ENCODE measurements at places on chromosomes 3 and 15.

DNA sequence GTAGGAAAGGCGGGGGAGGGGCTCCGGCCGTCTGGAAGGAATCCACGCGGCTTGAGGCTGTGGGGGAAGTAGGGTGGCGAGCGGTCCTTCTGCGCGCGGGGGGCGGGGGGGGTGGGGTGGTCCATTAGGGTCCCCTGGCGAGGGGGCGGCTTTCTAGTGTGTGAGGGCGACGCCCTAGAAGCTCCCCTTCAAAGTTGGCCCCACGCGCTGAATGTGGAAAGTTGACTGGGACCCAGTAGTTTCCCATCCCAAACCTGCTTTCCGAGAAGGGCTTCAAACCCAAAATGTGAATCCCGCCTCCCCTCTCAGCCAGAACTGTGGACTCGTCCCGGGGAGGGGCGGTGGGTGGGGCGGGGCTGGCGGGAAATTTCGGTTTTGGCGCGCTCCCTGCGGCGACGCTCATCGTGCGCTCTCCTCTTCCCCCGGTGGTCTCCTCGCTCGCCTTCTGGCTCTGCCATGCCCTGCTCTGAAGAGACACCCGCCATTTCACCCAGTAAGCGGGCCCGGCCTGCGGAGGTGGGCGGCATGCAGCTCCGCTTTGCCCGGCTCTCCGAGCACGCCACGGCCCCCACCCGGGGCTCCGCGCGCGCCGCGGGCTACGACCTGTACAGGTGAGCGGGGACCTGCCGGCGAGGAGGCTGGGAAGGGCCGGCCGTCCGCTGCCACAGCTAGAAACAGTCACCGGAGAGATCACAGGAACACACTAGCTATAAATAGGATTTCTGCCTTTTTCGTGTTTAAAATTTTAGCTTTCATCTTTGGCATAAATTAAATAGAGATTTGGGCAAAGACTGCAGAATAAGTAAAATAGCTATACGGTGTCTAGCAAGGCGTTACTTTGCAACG, 790 bp downstream of the DUT start:
- no peak for DNase-seq

DNA sequence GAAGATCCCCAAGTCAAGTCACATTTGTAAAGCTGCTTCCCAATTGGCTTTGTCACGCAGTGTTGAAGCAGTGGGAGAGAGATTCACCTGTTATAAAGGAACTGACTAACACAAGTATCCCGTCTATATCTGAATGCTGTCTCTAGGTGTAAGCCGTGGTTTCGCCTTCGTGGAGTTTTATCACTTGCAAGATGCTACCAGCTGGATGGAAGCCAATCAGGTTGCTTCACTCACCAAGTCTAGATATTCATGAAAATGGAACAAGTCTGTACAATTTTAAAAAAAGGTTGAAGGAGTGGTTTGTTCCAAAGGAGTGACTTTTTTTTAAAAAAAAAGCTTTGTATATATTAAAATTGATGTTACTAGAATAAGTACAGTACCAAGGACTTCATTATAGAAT, 11.7 kb downstream of the RBM5 start:
- DNase-seq = no peak

DNA sequence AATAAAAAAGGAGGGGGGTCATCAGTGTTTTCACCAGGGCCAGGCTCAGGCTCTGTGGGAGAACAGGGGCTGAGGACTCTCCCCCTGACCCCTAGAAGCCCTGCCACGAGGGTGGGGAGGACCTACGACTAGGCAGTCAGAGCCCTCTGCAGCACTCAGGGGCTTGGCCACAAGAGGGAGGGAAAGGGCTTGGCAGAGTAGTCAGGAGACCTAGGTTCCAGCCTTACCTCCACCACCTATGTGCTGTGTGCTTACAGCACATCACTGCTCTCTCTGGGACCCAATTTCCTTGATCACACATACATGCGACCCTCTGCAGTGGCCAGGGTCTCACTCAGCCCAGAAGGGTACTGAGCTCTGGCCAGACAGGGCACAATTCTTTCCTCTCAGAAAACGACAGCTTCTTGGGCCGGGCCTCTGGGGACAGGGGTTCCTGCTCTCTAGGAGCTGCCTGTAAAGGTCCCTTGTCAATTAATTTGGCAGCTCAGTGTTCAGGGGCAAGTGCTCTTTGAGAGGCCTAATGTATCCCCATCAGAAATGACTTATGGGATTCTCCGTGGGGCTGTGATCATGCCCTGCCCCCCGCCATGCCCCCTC, 16.4 kb upstream of the SKIC8 start:
- no peak for DNase-seq

GRCh38 chr3:8619548-8619947, 25.1 kb downstream of the SSUH2 start:
- no peak for DNase-seq

DNA sequence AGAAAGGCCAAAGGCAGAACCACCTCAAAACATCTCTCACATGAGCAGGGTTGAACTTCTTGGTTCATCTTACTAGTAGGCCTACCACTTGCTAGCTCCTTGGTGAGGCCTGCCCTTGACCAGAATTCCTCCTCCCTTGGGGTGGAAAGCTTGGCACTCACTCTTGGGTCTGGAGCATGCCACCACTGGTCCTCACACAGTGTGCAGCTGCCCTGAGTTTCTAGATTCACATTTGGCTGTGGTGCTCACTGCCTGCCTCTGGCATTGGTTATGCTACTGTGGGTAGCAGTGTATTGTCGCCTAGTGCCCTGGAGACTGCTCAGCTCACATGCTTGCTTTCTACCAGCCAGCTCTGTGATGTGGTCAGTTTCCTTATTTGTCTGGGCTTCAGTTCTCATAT, 23.7 kb downstream of the OXNAD1 start:
- DNase-seq = no peak

DNA sequence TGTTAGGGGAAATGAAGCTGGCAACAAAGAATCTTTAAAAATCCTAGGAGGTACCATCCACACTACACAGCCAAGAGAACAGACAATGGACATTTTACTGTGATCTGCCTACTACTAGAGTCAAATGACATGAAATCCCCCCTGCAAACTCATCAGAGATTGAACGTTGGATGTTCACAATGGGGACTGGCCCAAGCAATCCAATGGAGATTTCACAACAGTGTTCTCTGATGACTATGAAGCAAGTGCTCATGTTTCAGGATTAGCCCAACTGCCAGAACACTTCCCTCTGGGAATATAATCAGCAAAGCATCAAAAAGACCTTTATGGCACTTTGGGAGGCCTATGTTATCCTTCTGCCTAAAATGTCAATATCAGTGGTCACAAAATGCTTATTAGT, 97.8 kb downstream of the IGSF11 start:
- DNase-seq = no peak

DNA sequence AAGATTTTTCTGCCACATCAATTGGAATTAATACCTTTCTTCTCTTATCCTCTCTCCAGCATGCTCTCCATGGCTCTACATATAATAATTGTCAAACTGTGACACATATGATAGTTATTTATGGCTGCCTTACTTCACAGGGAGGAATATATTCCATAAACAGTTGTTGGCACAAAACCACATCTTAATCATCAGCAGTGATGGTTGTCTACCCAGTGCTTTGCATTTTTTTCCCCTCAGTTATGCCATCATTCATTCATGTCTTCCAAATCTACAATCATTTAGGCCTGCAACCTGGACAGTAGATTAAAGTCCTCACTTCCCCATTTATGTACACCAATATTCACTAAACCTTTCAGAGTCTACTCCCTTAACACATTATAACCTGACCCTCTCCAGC, 107.7 kb downstream of the THRB start:
- DNase-seq = no peak

DNA sequence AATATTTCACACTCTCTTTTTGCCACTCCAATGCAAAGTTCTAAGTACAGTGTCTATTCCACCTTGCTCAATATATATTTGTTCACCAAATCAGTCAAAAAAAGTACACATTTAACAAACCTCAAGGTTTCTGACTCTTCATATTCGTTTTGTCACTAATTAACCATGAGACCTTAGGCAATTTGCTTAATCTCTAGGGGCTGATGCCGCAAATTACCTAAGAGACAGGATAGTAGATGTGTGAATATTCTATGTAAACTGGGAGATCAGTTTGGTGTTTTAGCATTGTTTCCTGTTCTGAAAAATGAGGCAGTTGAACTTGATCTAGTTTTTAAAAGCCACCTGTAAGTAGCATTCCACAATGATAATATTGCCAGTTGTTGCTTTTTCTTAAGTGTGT, 182.5 kb upstream of the KCNH8 start:
- no peak for DNase-seq

GRCh38 chr3:14685179-14685578, 10.2 kb downstream of the C3orf20 start:
- no peak for DNase-seq

DNA sequence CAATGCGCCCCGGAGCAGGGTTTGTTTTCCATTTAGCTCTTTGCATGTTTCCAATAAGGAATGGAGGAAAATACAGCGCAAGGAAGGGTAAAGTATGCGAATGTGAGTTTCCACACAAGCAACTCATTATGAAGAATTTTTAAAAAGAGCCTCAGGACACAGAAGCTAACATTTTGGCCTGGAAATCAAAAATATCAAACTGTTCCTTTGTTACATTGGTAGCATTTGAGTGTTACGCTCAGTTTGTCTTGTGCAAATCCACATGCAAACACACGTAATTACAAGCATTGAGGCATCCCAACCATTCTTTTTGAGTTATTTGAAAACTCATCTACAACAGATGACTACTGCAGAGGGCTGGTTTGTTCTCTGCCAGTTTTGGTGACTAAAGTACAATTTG, 93.0 kb upstream of the SNRPA1 start:
- DNase-seq = no peak

DNA sequence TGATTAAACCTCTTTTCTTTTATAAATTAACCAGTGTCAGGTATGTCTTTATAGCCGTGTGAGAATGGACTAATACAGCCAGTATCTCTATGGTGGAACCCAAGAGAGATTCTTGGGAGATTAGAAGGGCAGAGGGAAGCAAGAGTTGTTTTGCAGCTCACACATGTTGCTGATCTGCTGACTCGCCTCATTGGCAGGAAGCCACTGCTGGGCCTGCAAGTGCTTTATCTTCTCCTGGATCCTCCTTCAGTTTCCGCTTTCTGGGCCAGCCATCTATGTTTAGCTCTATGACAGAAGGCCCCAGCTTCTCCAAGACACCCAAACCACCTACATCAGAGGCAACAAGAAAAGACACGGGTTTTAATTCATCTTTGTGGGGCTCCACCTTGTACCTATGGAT, 23.4 kb upstream of the GALNT15 start:
- DNase-seq = no peak

- DNase-seq = no peak
Observed at GRCh38 chr3:66693461-66694031, 192.7 kb upstream of the LRIG1 start.

- DNase-seq = no peak
Observed at GRCh38 chr3:101631098-101631796, 45.7 kb downstream of the ZBTB11 start.

- no peak for DNase-seq
Observed at GRCh38 chr3:194184801-194185200, 48.9 kb downstream of the HES1 start.

DNA sequence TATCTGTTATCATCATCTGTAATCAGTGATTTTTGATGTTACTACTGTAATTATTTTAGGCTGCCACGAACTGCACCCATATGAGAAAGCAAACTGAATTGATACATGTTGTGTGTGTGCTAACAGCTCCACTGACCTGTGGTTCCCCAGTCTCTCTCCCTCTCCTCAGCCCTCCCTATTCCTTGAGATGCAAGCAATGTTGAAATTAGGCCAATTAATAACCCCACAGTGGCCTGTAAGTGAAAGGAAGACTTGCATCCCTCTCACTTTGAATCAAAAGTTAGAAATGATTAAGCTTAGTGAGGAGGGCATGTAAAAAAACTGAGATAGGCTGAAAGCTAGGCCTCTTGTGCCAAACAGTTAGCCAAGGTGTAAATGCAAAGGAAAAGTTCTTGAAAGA, 218.6 kb upstream of the LRRFIP2 start:
- DNase-seq = no peak

All from NCI-H187 treated with DMSO at 0.1 percent for 48 hours (cell line).